ENCODE measurements at places on chromosomes 6 and 20.

DNA sequence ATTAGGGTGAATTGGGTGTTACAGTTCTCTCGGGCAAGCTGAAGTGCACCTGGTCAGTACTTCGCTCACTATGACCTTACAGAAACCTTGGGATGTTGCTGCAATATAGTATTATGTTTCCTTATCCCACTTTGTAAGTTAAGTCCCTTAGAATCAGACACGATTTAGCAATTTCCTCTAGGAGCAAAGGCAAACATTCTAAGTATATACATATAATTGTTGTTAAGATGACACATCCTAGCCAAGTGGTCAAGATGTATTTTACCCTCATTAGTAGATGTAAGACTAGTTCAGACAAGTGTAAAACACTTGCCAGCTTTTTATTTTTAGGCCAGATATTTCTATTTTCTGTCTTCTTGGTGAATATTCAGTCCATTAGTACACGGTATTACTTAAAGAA is 31.1 kb upstream of the RGS17 start:
- no peak for DNase-seq

DNA sequence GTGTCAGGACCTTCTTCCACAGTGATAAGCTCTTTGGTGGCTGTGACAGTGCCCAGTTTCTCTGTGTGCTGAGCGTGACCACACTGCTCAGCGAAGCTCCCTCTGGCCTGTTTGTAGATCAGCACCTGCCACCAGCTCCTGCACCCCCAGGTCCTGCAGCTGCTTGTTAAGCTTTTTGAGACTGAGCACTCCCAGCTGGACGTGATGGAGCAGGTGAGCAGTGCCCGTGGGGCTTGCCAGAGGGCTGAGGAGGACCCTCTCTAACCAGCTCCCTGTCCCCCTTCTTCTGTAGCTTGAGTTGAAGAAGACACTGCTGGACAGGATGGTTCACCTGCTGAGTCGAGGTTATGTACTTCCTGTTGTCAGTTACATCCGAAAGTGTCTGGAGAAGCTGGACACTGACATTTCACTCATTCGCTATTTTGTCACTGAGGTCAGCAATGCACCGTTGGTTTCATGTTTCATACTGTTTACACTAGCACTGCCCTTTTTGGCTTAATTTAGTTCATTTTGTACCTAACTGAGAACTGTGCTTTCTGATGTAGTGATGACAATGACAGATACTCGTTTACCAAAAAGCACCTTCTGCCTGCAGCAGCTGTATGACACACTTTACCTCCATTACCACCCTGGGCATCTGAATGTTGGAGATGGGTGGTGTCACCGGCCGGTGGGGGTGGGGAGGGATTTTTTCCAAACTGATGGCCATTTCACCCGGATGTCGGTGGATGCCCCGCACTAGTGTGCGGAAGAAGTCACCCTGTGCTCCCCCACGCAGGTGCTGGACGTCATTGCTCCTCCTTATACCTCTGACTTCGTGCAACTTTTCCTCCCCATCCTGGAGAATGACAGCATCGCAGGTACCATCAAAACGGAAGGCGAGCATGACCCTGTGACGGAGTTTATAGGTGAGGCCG is 12.5 kb downstream of the NELFCD start:
- no peak for DNase-seq

DNA sequence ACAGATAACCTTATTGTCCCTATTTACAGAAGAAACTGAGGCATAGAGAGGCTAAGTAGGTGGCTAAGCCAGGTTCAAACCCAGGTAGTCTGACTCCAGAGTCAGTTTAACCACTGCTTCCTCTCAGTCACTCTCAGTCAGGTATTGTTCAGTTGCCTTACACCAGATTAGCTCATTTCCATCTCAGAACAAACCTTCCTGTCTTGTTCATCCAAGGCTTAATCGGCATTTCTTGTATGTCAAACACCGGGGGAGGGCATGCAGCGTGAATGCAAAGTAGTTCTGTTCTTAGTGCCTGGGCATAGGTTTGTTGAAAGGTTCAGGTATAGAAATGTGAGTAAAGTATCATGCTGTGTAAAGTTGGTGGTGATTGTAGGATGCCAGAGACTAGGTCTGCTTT is 51.7 kb downstream of the CTNNBL1 start:
- DNase-seq: no peak

- DNase-seq: no peak
These were observed 30.2 kb downstream of the CHRNA4 start for GRCh38 chr20:63330940-63331339.

GRCh38 chr6:167293590-167294091 is 2.5 kb downstream of the UNC93A start:
- no peak for DNase-seq

GRCh38 chr6:167341038-167341583 is 16.2 kb downstream of the TTLL2 start:
- DNase-seq: no peak

DNA sequence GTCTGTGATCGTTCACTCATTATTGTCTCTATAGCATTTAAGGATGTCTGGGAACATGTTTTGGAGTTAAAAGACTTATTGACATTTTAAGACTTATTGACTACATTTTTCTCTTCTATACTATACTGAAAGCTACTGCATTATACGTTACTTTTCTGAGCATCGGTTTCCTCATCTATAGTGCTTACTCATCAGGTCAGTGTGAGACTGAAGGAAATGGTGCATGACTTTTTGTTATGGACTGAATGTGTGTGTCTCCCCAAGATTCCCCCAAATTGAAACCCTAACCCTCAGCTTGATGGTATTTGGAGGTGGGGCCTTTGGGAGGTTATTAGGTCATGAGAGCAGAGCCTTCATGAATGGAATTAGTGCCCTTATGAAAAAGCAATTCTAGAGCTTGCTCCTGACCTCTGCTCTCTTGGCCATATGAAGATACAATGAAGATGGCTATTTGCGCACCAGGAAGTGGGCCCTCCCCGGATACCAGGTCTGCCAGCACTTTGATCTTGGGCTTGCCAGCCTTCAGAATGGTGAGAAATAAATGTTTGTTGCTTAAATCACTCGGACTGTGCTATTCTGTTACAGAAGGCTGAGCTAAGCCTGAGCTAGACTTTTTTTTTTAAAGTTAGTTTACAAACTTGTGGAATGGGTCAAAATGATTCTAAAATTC is 243.7 kb upstream of the RREB1 start:
- no peak for DNase-seq

DNA sequence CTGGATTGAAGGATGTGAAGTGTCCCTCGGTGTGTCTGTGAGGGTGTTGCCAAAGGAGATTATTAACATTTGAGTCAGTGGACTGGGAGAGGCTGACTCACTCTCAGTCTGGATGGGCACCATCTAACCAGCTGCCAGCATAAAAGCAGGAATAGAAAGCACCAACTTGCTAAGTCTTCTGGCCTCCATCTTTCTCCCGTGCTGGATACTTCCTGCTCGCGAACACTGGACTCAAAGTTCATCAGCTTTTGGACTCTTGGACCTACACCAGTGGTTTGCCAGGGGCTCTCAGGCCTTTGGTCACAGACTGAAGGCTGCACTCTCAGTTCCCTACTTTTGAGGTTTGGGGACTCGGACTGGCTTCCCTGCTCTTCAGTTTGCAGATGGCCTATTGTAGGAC is 220.3 kb upstream of the LRFN2 start:
- no peak for DNase-seq

- DNase-seq: no peak
These were observed 23.6 kb downstream of the PGM3 start for GRCh38 chr6:83169511-83169910.

DNA sequence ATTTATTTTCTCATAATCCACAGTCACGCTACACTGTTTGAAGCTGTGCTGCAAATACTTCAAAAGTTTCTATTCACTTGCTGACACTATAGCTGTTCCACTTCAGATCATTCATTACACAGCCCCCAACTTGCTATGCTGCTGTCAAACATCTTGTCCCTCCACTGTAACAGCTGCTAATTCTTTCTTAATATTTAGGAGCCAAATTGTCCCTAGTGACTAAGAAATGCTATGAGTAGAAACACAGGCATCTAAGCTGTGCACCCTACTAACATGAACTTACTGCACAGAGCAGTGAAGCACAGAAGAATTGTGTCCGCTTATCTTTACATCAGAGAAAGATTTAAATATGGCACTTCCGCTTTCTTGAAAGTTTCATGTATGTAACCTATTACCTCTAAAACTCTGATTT is 91.3 kb downstream of the PDE10A start:
- no peak for DNase-seq

- no peak for DNase-seq
These were observed 210.8 kb downstream of the TBC1D7 start for GRCh38 chr6:13117570-13117969.

DNA sequence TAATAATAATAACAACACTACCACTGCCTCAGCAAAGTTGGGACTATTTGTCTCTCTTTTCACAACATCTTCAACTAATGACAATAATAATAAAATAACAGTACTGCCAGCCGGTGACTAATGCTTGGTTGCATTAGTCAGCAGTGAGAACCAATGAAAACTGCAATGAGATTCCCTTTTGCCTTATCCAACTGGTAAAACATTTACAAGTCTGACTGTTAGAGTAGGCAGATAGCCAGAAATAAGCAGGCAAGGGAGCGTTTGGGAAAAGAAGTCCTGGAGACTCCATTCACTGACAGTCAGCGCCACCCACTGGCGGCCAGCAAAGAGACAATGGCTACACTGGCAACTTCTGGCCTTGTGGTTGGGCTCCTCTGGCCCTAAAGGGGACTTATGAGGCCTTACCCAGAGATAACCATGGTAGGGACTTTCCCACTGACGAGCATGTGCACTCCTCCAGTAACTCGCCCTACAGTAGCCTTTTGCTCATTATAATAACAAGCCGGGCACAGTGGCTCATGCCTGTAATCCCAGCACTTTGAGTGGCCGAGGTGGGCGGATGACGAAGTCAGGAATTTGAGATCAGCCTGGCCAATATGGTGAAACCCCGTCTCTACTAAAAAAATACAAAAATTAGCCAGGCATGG is 3.4 kb upstream of the NSFL1C start:
- no peak for DNase-seq

DNA sequence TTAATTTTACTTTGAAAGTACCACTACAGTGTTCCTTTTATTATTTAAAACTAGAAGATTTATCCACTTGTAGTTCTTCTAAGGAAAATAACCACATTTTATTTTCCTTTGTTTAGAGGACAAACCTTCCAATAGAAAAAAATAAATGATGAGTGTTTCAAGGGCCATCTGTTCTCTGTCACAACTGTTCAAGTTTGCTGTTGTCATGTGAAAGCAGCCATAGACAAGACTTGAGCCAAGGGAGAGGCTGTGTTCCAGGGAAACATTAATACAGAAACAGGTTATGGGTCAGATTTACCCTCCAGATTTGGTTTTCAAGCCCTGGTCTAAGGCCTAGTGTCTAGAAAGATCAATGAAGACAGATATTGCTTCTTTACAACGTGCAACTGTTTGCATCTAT is 463.6 kb downstream of the C6orf118 start:
- no peak for DNase-seq
